Cortex of kidney (tissue), 1 donor: ENCODE measurements at places on chromosomes 13 and 19.

GRCh38 chr13:45108716-45109101, 11.6 kb upstream of the GTF2F2 start:
- DNase-seq = no peak

DNA sequence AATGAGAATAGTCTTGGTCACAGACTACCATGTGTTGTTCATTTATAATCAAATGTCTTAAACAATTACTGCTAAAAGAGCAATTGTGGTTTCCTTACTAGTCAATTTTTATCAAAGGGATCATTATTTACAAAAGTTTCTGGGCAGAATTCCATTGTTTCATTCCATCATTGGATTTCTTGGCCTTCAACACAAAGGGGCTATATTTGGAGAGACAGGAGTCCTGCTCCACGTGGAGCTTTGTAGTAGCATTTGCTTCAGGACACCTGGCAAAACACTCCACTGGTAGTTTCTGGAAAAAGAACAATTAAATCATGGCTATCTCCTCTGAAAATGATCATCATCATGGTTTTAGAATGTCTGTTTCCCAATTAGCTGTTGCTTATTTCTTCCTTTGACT, 22.3 kb upstream of the STARD13 start:
- no peak for DNase-seq

- no peak for DNase-seq
These were observed at the start of gene GTF2F1 for GRCh38 chr19:6393074-6393982. Gene GTF2F1 (minus strand): TSS chr19:6393164. CDS start chr19:6392995, 169 bp downstream.

- DNase-seq = no peak
These were observed 70.6 kb downstream of the HSPH1 start for GRCh38 chr13:31090961-31091624.

DNA sequence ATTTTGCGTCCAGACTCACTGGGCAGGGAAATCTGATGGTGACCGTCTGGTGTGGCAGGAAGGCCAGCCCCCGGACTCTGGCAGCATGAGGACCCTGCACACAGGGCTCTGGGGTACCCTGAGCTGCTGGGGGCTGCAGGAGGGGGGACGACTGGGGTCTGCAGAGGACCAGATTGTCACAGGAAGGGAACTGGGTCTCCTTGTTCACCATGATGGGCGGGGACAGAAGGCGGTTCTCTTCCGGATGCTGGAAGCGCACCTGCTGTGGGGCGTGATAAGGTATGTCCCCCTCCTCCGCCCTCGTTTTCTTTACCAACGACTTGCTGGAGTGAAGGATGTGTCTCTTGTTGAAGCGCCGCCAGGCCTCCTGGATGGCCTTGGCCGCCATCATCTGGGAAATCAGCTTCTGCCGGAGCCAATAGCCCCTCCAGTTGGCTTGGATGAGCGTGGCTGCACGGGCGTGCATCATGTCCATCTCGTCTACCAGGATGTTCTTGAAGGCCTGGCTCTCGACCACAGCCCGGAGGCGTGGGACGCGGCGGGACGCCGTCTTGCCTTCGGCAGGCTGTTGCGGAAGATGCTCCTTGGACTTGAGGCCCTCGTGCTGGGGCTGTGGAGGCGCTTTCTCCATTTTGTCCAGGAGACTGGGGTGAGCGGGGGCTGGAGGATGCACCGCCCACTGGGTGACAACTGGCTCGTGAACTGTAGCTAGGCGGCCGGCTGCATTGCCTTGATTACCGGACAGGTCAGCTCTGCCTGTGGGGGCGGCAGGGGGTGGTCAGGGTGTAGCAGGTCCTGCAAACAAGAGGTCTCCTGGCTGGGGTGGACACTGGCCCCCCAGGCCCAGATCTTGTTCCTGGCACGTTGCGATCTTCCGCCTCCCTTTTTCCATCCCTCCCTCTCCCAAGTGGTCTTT, 7.2 kb downstream of the IQCN start:
- no peak for DNase-seq

- DNase-seq = no peak
These were observed 3.2 kb downstream of the SERPINE3 start for GRCh38 chr13:51342706-51343105.

- no peak for DNase-seq
These were observed 101.8 kb upstream of the MBNL2 start for GRCh38 chr13:97120346-97120745.

DNA sequence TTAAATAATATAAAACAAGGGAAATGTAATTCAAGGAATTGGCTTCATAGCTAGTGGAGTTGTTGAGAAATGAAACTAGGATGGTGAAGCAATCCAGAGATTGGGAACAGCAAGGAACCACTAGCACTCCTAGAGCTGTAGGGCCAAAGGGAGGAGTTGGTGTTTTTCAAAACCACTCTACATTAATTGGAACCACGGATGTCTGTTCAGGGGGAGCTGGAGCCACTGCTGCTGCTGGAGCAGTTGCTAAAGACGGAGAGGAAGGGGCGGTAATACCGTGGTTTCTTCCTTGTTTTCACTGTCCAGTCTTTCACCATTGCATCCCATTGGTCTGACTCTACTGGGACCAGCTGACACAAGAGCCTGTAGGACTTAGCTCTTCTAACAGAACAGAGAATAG, 8.5 kb downstream of the DNAJC15 start:
- no peak for DNase-seq

GRCh38 chr19:12834566-12834943, at the start of gene RTBDN:
Gene RTBDN (minus strand): TSS chr19:12834579. CDS start chr19:12829979, 4,600 bp downstream.
- no peak for DNase-seq

DNA sequence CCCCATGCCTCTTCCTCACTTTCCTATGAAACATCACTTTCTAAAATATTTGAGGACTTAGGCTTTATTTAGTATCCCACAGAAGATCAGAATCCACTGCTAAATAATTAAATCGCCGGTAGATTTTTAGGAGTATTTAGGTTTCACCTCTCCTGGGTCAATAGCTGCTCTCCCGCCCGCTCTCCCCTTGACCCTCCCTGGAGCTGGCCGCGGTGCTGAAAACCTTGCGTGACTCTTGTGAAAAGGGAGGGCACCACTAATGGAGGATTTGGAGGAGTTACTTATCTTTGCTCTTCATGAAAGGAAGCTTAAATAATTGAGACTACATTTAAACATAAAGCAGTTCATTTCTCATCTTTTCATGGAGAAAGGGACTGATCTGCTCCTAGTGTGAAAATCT, 14.1 kb downstream of the POU4F1 start:
- no peak for DNase-seq

DNA sequence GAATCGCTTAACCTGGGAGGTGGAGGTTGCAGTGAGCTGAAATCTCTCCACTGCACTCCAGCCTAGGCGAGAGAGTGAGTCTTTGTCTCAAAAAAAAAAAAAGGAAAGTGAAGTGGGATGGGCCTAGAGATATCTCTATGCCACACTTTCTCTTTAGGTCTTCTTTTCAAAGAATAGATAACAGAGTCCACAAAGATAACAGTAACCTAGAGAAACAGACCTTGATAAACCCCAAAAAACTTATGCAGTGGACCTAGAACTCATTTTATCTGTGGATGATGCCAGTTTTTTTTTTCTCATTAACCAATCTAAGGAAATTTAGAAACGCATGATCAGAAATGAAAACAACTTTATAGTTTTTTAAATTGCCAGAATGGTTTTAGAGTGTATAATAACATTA, 227.4 kb downstream of the LHFPL6 start:
- DNase-seq = no peak

DNA sequence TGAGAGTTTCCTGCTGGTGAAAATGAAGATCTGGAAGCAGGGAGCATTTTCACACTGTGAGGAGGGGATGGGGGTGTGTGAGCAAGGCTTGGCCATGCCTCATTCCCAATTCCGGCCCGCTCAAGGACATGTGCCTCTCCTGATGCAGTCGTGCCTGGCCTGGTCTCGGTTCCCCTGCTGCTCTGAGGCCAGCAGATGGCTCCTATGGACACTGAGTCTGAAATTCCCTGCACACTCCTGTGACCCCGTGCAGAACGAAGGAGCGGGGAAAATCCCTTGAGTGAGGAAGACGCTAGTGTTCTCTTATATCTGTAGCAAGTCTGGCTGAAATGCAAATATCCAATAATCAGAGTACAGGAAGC, 363 bp upstream of the ZNF763 start:
- DNase-seq = no peak
